ENCODE measurements at places on chromosomes 7 and 10.

DNA sequence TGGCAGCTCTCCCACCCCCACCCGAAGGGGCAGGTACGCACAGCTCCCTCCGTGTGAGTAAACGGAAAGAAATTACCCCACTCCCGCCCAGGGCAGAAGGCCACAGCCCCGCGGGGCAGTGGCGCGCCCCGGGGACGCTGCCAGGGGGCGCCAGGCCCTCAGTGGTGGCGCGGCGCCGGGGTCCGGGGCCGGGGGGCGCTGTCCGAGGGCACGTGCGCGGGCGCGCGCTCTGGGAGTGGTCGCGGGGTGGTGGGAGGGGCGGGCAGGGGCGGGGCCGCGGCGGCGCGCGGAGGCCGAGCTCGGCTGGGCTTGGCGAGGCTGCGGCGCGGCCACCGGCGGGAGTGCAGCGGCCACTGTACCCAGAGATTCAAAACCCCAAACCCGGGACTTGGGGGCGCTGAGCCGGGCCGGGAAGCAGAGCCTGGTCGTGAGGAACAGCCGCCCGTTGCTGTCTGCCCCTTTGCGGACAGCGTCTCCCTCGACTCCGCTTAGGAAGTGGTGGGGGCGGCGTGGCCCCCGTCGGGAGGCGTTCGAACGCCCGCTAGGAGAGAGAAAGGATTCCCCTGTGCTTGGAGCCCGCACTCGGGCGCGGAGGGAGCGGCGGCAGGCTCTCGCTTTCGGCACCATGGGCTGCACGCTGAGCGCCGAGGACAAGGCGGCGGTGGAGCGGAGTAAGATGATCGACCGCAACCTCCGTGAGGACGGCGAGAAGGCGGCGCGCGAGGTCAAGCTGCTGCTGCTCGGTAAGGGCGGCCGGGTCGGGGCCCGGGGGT lies at the start of gene GNAI1:
TSS of gene GNAI1 (plus strand) at position 296 of the 773 bp plus-strand sequence. CDS start at position 626, 330 bp downstream.
- peak; percentile 78 for DNase-seq

GRCh38 chr7:19378345-19378714 lies 233.1 kb upstream of the FERD3L start:
- DNase-seq = no peak

DNA sequence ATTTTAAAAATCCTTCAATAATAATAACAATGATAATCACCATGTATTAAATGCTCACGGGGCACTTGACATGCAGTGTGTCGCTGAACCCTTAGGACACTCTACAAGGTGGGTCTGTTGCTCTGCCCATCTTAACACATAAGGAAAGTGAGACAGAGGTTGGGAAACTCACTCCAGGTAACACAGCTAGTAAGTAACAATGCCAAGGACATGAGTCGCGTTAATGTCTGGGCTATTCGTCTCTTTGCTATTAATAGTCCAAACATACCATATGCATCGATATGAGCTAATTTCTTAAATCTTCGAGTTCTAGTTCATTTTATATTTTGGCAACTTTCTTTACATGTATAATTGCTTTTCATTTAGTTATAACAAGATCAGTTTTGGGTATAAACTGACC lies 79.5 kb downstream of the BEND7 start:
- no peak for DNase-seq

DNA sequence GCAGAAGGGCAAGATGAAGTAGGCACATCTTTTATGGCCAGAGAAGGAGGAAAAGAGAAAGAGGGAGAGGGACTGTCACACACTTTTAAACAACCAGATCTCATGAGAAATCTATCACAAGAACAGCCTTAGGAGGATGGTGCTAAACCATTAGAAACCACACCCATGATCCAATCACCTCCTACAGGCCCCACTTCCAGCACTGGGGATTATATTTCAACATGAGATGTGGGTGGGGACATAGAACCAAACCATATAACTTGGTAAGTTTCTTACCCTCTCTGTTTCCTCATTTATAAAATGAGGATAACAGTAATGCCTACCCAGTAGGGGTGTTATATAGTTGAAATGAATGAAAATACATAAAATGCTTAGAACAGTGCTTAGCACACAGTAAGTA lies 66.0 kb downstream of the CHCHD3 start:
- DNase-seq = no peak

DNA sequence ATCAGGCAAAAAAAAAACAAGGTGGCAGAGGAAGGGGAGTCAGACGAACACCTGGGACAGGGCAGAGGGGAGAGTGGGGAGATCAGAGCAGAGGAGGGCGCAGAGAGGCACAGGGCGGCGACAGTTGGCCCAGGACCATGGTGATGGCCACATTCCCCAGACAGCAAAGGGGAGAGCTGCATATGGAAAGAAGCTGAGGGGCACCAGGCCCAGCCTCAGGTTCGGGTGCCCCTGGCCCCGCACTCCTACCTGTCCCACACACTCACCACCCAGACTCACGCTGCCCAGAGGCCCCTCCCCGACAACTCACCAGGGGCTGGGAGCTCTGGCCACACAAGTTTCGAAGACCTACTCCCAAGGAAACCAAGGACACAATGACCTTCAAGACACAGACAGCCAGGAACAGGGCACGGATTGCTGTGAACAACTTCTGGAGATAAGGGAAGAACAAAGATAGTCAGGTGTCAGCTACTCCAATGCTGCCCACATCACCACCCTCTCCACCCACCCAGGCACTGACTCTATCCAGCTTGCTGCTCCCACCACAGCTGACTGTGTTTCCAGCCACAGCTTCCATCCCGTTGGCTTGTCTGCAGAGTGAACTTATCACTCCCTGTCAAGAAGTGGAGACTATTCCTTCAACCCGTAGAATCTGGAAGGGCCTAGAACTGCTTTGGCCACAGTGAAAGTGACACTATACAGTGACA lies 8.3 kb downstream of the TMEM176B start:
- DNase-seq = no peak

- DNase-seq = no peak
Measured at GRCh38 chr10:32226624-32227023, 120.3 kb downstream of the EPC1 start.

DNA sequence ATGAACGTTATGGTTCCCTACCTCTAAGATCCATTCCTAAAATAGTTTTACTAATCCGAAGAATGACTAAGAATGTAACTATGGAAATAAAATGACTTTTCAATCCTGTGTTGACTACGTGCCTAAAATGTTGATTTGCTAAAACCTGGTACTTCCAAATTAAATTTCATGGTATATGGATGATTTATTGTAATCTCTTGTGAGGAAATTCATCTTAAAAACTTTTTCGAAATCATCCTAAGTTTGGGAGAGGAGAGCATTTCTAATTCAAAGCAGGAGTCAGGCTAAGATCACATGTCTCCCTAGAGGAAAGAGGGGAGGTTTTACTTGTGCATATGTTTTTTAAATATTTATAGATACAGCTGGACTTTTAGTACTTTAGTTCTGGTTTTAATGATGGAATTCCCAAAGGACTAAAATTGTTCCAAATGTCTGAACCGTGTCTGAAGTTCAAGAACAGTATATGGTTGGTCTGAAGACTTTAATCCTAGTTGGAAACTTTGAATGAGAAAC lies 483.9 kb downstream of the AUTS2 start:
- DNase-seq = no peak

- no peak for DNase-seq
Measured at GRCh38 chr7:55792048-55792447, 70.5 kb downstream of the SEPTIN14 start.

DNA sequence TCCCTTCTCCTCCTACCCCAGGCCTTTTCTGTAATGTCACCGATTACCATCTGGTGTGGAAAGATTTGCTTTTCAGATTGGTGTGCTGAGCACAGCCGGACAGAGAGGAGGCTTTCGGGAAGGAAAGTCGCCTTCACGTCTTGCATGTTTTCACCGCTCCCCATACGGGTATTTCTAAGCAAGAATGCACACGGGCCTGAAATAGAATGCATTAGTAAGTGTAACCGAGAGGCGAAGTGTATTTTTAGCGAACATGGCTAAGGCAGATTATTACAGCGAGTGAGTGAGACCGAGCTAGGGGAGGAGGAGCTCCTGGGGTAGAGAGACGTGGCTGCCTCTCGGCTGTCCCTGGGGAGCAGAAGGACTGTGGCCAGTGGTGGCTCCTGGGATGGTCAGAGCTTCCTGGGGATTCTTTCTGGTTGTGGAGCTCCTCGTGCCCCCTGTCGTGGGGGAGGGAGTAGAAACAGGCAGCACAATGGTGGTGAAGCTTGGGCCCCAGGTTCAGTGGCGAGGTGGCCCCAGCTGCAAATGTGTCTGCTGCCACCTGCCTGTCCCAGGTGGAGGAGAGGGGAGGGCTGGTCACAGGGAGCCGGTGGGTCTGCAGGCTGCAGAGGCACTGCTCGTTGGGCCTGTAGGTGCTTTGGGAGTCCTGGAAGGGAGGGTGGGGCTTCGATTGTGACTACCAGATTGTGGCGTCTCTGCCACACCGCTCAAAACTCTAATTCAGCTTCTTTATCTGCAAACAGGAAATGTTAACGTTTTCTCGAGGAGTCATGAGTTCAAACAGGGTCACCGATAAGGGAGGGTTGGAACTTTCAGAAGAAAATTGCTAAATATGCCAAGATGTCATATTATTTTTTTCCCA lies 135.8 kb downstream of the CAMK1D start:
- DNase-seq = no peak

GRCh38 chr10:122486406-122487080 lies 25.2 kb downstream of the HTRA1 start:
- no peak for DNase-seq

- DNase-seq = no peak
Measured at GRCh38 chr10:35006836-35007235, 83.3 kb downstream of the CUL2 start.

DNA sequence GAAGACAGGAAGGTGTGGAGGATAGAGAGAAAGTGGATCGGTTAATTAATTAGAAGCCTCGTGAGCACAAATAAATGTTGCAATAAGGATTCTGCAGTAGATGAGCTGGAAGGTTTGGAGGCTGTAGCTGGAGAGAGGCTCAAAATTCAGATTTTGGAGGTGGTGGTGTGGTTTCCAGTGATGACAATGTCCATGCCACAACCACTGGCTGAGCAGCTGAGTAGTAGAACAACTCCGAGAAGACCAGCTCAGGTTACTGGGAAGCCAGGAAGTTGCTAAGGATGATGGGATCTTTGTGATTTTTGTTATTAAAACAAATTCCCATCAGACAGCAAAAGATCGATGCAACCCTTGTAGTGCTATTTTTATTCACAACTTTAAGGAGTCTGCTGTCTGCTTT lies 7.7 kb downstream of the SLC26A4 start:
- DNase-seq = no peak

- no peak for DNase-seq
Measured at GRCh38 chr7:42012786-42013360, 224.1 kb downstream of the GLI3 start.

DNA sequence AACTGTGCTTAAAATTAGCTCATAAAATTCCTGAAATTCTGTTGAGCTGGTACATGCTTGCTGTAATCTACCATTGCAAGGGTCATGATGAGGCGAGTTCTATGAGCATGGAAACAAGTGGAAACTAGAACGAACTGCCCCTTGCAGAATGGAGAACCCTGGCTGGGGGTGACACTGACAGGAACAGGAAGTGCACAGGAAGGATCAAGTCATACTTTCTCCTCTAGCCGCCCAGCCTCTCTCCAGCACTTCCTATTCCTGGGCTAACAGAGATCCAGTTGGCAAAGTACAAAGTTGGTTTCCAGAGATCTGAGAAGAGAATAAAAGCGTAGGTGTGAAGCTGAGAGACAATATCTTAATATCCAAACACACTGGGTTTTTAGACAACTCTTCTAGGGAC lies 414.2 kb upstream of the PODXL start:
- DNase-seq = no peak

DNA sequence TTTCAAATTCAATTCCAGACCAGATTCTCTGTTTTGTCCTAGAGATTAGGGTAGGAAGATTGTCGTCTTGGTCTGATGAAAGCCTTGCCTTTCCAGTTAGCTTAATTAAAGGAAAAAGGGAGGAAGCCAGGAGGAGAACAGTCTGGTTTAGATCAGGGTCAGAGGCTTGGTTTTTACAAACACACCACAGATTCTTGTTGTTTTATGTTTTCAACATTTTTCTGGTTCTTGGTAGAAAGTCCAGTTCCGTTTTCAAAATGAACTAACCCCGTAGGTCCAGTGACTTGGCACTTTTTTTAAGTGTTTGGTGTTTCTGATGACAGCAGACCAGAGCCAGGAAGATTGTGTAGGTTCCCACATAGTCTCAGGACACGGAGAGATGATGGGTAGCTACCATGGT lies 167.1 kb upstream of the INHBA start:
- DNase-seq = no peak

- no peak for DNase-seq
Measured at GRCh38 chr7:100632951-100633717, 8.2 kb downstream of the TFR2 start.

- DNase-seq = no peak
Measured at GRCh38 chr10:131636841-131637724, 263.7 kb upstream of the PPP2R2D start.

DNA sequence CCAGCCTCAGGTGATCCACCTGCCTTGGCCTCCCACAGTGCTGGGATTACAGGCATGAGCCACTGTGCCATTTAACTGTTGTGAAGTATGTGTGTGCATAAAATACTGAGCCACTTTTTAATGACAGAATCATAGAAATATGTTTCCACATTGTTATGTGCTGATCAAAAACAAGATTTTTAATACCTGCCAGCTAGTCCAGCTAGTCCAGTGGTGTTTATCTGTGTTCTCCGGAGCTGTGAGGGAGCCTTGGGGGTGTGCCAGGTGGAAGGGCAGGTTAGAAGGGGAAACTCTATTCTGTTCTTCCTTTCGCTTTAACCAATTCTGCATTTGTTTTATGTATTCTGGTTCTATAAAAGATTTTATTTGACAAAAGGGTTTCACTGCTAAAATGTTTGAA lies 7.0 kb downstream of the FAM221A start:
- DNase-seq = no peak

DNA sequence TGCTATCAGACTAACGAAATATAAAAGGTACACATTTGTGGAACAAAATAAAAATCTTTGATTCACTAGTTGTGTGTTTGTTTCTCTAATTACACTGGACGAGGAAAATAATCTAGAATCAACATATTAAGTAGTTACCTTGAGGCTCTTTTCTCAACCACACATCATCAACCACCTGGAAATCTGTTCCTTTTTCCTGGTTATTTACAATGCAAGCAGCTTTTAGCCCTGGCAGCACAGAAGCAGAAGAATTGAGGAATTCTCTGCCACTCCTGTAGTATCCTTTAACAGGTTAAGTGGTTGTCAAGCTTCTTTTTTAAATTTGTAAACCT lies 23.7 kb downstream of the NUP42 start:
- DNase-seq = no peak

GRCh38 chr7:8413600-8413999 lies 19.8 kb upstream of the NXPH1 start:
- DNase-seq = no peak

GRCh38 chr10:69629897-69630650 lies at the start of gene FAM241B:
Gene FAM241B (plus strand): TSS chr10:69630247. CDS start chr10:69631744, 1,497 bp downstream.
- DNase-seq = no peak

DNA sequence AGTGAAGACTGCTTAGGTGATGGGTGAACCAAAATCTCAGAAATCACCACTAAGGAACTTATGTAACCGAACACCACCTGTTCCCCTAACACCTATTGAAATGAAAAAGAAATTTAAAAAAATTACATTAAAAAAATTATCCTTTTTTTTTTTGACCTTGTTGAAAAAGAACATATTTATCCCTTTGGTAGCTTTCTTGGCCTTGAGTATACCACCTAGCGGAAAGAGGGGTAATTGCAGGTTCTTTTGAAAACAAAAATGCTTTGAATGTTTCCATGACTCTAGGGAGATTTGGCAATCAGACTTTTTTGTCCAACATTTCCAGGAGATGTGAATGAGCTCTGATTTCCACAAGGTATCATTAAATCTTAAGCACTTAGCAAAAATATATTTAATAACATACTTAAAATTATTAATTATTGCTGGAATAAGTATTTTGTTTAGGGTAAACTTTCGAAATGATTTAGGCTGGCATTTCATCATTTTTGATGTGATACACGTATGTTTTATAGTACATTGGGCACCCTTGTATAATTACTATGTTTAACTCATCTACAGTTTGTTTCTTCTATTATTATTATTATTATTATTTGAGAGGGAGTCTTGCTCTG lies 47.0 kb upstream of the ELMO1 start:
- DNase-seq = no peak
